ENCODE measurements at places on chromosomes 11 and 22.

DNA sequence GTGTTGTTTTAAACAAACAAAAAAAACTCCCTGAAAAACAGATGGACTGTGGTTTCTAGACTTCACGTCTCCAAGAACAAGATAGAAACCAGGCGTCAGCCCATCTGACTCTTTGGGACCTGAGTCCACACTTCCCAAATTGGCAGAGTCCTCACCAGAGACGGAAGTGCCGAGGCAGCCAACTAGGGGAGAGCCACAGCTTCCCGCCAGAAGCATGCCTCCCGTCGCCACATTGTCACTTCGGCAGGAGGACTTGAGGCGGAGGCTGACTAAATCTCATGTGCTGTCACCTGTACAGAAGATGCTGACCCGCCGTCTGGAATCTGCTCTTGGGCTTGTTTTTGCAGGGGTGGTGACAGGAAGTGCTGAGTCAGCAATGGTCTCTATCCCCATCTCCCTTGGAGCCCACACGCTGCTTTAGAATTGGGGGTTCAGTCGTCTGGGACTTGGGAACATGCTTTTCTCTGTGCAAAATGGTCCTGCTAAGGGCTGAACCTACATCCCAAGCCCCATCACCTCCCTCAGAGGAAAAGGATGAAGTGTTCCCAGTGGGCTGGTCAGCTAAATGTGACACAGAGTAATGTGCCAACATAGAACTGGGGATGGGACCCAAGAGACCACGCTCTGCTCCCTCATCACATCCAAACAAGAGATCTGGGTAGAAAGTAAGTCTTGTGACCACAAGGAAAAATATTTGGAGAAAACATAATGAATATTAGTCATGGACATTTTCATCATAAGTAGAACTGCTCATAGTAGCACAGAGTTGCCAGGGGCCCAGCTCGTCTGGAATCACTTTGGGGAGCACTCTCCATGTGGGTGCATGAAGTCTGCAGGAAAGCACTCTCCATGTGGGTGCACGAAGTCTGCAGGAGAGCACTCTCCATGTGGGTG lies 152.9 kb downstream of the SNX19 start:
- DNase-seq = no peak

DNA sequence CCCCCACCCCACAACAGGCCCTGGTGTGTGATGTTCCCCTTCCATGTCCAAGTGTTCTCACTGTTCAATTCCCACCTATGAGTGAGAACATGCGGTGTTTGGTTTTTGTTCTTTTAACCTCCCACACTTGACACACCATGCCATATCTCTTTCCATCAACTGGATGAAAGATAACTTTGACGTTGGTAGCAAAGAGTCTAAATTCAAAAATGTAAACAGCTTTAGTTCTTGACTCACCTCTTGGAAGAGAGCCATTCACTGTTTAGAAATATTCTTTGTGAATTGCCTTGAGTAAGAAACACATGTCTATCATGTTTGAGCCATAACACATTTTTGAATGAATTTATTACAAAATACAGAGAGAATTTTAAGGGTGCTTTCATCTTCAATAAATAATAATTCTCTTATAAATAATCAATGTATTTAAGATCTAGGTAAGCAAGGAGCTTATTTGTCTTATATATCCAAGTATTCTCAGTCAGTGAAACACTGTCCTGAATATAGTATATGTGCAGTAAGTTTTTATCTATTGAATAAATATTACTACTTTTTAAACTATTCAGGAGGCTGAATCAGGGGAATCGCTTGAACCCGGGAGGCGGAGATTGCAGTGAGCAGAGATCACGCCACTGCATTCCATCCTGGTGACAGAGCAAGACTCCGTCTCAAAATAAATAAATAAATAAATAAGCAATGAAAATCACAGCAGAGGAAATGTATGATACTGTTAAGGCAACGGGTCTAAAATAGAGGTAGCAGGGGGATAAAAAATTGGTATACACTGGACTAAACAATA lies 6.7 kb downstream of the CARD18 start:
- DNase-seq = no peak

- no peak for DNase-seq
These were observed 348.2 kb downstream of the GUCY1A2 start for GRCh38 chr11:106670069-106670468.

DNA sequence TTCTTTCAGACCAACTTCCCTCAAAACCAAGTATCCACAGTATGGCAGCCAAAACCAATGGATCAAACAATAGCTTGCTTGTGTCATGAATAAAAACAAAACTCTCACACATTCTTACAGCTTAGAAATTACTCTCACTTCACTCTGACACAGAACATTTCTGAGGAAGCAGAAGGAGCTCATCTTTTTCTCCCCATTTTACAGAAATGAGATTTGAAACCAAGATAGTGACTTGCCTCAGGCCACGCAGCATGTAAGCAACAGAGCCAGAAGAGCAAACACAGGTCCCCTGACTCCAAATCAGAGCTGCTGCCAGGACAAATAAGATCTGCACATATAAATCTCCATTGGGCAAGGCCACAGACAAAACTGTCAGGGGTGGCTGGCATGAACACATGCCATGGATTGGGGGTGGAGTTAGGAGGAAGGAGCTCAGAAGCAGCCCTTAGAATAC lies 64.8 kb downstream of the RAB30 start:
- peak; percentile 86 for DNase-seq

GRCh38 chr22:32714458-32715430 lies 86.8 kb upstream of the TIMP3 start:
- DNase-seq = no peak

DNA sequence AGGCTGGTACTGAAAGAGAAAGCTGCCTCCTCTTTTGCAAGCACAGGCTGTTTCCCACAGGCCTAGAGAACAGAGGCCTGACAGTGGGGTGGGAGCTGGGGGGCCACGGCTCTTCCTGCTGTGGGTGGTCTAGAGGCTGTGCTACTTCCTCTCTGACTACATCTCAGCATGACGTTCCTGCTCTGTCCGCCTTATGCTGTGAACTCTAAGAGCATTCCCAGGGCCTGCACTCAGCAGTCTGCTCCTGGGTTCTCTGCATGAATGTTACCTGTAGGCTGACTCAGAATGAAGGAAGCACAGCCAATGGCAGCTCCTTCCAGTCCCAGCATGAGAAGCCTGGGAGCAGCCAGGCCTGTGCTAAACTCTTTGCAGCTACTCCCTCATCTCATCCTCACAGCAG lies 534.3 kb downstream of the NTM start:
- DNase-seq = no peak

GRCh38 chr11:112864672-112865071 lies 96.5 kb upstream of the NCAM1 start:
- no peak for DNase-seq

DNA sequence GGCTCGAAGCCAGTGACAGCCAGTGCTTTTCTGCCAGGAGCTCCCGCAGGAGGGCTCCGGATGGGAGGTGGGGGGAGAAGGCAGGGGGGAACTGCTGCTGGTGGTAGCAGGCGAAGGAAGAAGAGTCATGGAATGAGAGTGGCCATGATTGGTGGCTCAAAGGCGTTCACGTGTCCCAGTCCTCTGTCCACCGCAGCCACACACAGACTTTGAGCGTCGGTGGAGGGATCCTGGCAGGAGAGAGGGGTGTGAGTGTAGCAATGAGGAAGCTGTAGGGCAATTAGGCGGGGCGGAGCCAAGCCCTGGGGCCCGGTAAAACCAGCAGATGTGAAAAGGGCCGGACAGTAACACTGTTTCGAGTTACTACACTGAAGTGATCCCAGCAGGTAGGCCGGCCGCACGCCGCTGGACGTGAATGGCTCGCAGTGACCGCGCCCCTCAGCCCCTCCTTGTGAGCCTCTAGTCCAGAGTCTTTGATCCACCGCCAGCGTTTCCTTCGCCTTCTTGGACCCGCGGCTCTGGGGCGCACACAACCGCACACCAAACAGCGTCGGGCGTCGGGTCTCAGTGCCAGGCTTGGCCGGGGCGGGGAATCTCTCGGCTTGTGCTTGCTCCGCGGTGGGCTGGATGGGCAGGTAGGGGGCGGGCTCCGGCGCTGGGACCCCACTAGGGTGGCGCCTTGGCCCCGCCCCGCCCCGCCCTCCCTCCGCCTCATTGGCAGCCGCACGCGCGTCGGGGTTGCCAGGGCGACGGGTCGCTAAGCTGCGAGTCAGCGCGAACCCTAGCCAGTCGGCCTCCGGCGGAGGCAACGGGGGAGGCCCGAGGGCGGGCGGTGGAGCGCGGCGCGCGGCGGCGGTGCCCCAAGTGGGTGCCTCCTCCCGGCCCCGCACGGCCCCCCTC lies at the start of gene LRRC10B:
LRRC10B (plus strand) TSS at position 788 of the 900 bp plus-strand sequence. CDS start 250 bp downstream, outside the sequence.
- DNase-seq = no peak

DNA sequence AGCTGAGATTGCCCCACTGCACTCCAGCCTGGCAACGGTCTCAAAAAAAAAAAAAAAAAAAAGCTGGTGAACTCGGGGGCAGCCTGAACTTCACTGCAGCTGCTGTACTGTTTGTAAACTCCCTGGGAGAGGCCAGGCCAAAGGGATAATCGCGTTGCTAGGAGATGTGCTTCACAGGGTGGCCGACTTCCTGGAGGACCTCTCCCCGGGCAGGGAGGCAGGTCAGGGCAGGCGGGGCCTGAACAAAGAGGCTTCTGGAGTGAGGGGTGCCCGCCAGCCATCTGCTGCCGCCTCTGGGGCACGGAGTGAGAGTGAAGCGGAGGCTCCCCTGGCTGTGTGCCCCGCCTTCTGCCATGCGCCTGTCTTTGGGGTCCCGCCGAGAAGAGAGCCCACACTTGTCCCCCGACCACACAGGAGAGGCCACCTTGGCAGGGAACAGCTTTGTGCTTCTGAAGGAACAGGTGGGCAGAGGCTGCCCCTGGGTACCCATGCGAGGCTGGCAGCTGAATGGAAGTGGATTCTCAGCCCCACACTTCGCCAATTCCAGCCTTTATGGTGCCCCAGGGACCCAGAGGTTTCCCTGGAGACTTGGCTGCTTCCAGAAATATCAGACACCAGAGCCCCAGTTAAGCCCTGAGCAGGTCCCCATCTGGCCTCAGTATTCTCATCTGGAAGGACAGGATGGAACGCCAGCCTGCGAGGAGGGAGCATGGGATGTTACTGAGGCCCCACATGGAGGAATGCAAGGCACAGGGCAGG lies 29.6 kb downstream of the TMEM184B start:
- DNase-seq = peak; percentile 82

GRCh38 chr11:2531987-2532703 lies 87.3 kb downstream of the KCNQ1 start:
- no peak for DNase-seq

DNA sequence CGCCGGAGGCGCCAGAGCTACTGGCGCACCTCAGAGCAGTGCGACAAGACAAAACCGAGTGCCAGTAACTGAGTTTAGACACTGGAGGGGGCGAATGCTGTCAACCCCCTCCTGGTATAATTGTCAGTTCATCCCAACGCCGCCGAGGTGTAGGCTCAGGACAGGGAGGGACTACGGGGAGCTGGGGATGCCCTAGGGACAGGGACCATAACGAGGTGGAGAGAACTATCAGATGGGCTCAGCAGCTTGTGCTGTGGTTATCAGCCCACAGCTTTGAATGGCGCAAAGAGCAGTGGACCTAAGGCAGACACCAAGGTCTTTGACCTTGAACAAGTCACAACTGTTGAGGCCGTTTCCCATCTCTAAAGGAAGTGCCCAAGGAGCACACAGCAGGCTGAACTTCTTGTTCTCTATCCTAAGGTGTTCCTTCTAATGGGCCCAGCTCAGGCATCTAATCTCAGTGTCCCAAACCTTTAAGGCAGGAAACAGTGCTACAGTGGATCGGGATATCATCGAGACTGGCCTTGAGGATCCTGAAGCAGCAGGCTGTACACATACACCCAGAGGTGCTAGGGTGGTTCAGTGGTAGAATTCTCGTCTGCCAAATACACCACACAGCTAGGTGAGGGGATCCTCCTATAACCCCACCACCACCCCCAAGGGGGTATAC lies 958 bp upstream of the TUT1 start:
- DNase-seq = no peak

- no peak for DNase-seq
These were observed 56.8 kb downstream of the DGCR2 start for GRCh38 chr22:19065298-19065859.

DNA sequence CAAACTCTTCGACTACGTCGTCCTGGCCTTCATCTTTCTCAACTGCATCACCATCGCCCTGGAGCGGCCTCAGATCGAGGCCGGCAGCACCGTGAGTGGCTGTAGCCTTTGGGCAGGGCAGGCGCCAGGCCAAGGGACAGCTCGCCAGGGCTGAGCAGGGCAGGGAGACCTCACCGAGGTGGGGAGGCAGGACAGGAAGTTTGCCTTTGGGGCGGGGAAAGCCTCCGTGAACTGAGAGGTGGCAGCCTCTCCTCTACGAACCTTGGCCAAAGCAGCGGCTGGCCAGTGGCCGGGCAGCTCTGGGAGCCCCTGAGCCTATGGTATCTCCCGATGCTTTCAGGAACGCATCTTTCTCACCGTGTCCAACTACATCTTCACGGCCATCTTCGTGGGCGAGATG lies 93.2 kb downstream of the CACNA1I start:
- DNase-seq = no peak

DNA sequence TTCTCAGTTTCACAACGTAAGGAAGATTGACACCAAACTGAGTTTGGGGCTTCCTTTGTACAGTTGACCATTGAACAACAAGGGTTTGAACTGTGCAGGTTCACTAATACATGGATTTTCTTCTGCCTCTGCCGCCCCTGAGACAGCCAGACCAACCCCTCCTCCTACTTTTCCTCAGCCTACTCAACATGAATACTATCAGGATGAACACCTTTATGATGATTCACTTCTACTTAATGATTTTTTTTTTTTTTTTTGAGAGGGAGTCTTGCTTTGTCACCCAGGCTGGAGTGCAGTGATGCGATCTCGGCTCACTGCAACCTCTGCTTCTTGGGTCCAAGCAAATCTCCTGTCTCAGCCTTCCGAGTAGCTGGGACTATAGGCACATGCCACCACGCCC lies 14.6 kb downstream of the RBM4 start:
- no peak for DNase-seq

All from NCI-H2081 treated with DMSO at 0.1 percent for 48 hours (cell line).